ENCODE measurements at places on chromosomes 5 and 9.

DNA sequence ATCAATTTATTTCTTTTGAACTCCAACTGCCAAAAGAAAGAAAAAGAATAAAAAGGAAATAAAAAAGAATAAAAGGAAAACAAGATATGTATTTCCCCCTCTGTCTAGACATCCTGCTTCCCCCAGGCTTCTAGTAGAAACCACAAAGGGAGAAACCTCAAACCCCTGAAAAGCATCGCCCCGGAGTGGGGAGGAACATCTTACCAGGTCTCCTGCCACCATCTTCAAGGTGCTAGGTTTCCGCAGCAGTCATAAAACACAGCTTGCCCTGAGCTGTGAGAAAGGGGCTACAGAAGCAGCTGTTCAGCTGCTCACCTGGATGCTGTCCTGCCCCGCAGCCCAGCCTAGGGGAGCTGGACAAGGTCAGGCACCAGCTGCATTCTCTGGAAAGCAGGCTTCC, 487.7 kb downstream of the GADD45G start:
- DNase-seq = no peak

GRCh38 chr9:87587356-87587745, 89.7 kb downstream of the DAPK1 start:
- no peak for DNase-seq

- peak; percentile 63 for DNase-seq
Measured at GRCh38 chr5:137142764-137143605, 356.1 kb downstream of the SPOCK1 start.

- no peak for DNase-seq
Measured at GRCh38 chr9:108225149-108225800, 630.5 kb downstream of the ACTL7B start.

GRCh38 chr5:40694433-40694832, 14.7 kb downstream of the PTGER4 start:
- no peak for DNase-seq

DNA sequence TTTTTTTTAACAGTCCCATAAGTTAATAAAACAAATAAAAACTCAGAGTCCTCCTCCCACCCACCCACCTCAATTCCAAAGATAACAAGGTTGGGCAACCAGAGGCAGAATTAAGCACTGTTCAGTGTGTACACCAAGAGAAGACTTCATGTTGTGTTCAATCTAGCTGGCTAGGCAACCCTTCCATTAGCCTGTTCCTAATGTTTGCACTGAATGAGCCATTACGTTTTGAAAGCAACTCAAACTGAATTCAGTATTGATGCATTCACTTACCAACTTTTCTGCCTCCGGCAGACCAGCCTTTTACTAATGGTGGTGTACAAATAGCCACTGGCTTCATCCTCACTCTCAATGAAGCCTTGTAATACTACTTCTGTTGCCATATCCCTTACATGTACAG, 47.5 kb downstream of the PBX3 start:
- no peak for DNase-seq

DNA sequence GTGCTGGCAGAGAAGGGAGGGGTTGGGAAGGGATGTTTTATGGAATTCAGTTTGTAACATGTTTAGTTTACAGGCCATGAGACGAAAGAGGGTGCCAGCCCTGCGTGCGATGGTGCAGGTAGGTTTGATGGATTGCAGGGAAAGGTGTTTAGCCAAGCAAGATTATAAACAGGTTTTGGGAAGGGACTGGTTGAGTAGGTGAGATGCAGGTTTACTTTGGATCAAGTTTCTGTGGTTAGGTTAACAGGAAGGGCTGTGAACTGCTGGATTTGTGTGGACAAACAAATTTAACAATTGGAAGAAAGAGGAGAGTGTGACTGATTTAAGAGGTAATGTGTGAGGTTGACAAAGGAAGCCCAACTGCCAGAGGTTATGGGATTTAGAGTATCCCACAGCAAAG, 32.6 kb upstream of the GPX3 start:
- DNase-seq = no peak

GRCh38 chr9:112097712-112098688, 77.1 kb downstream of the SUSD1 start:
- DNase-seq = peak; percentile 85

DNA sequence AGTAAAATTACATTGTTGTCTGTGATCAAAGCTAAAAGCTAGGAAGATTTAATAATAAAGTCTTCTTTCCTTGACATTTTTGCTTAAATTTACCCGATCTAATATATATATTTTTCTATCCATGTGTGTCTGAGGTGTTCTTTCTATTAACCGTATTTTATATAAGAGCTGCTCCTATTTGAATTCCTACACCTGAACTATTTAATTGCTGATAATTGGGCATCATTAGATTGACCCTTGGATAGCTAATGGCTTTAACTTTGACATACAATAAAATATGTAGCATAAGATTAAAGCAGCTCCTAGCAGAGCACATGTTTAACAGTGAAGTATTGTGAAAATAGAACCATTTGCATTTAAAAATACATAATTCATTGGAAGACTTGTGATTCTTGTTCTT, 792.7 kb downstream of the MAT2B start:
- DNase-seq = no peak

- peak; percentile 75 for DNase-seq
Measured at GRCh38 chr9:76302947-76303550, 91.2 kb downstream of the RFK start.

DNA sequence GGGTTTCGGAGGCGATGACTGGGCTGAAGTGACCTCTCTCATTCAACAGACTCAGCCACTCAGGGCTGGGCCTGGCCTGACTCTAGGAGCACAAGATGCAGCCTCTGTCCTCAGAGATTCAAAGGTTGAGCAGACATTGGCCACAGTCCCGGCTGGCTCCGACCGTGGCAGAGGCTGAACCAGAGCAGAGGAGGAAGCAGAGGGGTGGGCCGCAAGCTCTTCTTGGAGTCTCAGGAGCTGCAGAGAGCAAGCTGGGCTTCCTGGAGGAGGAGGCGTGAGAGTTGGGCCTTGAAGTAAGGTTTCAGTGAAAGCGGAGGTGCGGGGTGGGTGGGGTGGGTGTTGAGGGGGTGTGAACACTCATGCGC, 37.6 kb downstream of the ALG2 start:
- DNase-seq = no peak

- DNase-seq = no peak
Measured at GRCh38 chr9:114671605-114672004, 10.4 kb downstream of the TEX48 start.

DNA sequence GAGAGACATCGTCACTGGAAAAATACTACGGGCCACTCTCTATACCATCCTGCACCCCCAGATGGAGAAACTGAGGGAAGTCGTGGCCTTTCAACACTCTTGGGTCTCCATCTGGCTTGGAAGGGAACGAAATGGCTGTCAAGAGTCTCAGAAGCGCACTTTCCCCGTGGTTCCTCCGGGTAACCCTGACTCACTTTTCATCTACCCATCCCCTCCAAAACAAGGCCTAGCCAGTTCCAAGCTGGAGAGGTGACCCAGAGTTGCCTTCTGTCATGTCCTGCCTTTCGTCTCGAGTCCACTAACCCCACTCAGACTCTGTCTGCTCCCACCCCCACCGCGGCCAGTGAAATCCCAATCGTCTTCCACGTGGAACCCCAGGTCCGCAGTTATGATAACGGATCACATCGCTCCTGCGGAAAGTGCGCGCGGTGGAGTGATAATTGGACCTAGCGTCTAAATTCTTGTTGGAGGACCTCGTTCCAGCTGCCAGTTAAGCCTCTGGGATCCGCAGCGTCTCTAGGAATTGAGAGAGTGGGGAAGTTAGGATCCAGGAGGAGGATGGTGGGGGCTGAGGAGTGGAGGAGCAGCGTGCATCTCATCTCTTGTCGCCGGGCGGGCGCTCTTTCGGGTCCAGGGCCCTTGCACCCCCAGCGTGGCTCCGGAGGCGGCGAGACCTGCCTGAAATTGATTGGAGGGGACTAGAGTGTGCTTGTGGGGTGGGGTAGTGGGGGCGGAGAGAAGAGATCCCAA, 4.6 kb downstream of the CDKN2A start:
- no peak for DNase-seq

DNA sequence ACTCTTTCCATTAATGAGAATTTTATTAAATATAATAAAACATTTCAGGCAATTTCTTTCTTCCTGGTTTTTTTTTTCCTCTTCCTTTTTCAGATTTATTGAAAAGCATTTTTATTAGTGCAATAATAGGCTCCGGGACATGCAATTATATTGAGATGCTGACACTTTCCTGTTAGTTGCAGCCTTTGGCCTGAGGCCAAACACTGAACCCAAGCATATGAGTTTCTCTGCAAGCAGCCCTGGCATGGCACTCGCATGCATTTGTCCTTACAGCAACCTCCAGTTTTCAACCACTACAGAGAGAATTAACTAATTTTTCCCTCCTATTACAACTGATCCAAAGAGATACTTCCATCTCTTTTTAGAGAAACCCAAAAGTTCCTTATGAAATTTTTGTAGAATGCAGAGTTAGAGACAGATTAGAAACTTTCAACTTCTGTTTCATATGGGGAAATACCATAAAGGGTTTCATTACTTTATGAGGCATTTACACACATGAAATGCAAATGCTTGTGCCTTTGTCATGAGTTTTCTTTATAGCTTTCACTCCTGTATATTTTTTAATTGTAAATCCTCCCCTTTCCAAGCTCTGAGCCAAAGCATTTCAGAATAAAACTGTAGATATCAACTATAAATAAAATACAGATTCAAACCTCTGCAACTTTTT, 183.0 kb downstream of the CETN3 start:
- DNase-seq = no peak

DNA sequence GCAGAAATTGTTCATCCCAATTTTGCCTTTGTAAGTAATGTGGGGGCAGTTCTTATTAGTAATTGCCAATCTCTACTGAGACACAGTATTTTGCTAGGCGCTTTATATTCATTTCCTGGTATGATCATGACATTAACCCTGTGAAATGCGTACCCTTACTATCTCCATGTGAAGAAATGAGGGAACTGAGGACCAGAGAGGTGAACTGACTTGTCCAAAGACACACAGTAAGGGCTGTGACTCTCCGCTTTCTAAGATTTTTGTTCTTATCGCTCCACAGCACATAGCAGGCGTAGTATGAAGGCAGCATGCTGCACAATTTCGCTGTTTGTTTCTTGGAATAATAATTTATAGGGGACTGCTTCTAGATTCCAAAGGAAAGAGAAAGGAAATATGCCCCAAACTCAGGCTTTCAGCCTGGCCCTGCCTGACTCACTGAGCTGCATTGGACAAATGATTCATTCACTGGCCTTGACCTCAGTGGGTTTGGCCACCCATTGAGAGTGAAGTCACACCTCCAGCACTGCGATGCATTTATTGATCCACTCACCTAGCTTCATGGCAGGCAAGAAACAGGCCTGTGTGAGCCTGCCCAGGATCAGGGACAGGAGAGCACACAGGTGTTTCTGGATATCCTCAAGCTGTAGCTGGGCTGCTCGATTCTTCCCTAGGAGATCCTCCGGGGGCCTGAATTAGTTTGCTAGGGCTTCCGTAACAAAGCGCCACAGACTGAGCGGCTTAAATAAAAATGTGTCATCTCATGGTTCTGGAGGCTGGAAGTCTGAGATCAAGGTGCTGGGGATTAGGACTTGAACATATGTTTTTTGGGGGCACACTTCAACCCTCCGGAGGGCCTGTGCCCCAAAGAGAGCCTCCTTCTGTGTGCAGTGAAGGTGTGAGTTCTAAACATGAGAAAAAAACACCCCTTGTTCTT, 7.2 kb upstream of the DUSP1 start:
- DNase-seq = peak; percentile 79

DNA sequence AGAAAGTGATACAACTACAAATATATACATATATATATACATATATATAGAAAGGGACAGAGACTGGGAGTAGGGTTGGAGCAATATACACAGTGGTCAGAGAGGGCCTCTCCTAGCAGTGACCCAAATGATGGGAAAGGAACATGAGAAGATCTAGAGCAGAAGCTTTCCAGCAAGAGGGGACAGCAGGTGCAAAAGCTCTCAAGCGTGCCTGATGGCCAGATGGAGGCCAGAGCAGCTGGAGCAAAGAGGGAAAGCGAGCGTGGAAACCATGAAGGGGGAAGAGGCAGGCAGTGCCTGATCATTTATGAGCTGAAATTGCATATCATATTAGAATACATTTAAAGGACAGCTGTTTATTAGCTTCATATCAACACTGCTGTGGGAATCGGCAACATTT, 7.6 kb upstream of the GRPEL2 start:
- DNase-seq = no peak

- peak; percentile 89 for DNase-seq
Measured at GRCh38 chr5:9059920-9060691, 485.8 kb downstream of the SEMA5A start.

DNA sequence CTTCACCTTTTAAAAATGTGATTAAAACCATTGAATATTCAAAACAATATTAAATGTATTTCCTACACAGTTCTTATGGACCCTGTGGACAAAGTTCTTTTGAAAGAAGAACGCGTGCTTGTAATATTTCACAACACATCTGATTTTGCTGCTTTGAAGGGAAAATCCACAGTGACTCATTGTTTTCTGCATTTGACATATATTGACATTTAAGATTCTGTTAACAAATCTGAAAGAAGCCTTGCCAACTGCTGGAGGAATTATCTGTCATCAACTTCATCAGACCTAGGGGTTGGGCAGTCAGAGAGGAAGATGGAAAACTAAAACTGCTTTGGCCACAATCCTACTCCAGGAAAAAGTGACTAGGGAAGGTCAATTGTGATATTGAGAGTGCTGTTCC, 56.9 kb upstream of the RASEF start:
- DNase-seq = no peak

DNA sequence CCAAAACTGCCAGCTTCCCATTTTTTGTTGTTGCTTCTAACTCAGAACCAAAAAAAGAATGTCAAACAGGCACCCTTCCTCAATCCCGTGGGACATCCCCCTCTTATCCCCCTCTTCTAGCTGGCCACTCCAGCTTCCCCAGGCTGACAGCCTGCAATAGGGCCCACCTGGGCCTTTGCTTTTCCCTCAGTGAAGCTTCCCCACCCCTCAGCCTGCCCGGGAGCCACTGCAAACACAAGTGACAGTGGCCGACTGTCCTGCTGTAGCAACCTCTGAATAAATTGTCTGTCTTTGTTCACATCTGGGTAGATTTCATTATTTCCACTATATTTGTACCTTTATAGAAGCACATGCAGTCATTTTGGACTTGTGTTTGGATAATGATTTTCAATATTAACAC, 245.3 kb downstream of the GADD45G start:
- DNase-seq = no peak

DNA sequence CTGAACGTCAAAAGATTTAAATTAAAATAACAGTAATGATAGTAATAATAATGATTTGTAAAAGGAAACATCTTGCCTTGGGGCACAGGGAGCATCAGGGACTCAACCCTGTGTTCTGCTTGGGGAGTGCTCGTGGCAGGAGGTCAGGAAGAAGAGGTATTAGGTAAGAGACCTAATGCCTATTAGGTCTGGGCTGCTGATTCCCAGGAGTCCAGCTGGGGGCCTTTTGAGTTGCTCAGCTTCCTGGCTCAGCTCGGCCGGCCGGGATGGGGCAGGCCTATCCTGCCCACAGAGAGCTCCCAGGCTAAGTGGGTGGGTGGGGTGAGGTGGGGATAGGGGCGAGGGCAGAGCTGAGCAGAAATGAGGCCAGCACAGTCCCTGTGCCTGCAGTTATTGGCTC, 17.5 kb downstream of the LMX1B start:
- no peak for DNase-seq

GRCh38 chr9:117074342-117074662, 340.6 kb downstream of the ASTN2 start:
- no peak for DNase-seq

- peak; percentile 74 for DNase-seq
Measured at GRCh38 chr5:132674671-132675506, 1.1 kb downstream of the IL4 start.
